ENCODE measurements at places on chromosomes 4 and X.

GRCh38 chrX:45745479-45745878, 544.8 kb upstream of the DIPK2B start:
- no peak for DNase-seq

DNA sequence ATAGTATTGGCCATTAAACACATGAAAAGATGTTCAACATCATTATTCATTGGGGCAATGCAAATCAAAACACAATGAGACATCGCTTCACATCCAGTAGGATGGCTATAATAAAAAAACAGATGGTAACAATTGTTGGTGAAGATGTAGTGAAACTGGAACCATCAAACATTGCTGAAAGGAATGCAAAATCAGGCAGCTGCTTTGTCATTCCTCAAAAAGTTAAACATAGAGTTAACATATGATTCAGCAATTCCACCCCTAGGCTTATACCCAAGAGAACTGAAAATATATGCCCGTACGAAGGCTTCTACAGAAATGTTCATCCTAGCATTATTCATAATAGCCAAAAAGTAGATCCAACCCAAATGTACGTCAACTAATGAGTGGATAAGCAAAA, 144.0 kb upstream of the NAP1L5 start:
- DNase-seq = no peak

DNA sequence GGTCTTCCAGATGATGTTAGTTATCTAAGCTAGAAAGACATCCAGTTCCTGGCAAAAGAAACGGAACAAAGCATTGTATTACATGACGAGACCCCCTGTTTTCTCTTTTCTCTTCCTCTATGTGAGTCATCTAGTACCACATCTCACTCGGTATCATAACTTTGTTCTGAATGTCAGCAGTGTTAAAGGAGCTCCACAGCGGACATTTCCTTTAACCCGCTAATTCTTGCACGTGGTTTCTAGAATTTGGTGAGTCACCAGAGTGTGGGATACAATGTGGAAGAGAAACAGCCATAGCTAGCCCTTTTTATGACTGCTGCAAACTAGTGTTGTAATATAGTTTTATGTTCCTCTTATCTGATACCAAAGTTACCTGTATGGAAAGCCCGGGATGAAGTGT, 243.7 kb downstream of the TENM3 start:
- no peak for DNase-seq

GRCh38 chrX:48475296-48475695, 703 bp upstream of the FTSJ1 start:
- no peak for DNase-seq

DNA sequence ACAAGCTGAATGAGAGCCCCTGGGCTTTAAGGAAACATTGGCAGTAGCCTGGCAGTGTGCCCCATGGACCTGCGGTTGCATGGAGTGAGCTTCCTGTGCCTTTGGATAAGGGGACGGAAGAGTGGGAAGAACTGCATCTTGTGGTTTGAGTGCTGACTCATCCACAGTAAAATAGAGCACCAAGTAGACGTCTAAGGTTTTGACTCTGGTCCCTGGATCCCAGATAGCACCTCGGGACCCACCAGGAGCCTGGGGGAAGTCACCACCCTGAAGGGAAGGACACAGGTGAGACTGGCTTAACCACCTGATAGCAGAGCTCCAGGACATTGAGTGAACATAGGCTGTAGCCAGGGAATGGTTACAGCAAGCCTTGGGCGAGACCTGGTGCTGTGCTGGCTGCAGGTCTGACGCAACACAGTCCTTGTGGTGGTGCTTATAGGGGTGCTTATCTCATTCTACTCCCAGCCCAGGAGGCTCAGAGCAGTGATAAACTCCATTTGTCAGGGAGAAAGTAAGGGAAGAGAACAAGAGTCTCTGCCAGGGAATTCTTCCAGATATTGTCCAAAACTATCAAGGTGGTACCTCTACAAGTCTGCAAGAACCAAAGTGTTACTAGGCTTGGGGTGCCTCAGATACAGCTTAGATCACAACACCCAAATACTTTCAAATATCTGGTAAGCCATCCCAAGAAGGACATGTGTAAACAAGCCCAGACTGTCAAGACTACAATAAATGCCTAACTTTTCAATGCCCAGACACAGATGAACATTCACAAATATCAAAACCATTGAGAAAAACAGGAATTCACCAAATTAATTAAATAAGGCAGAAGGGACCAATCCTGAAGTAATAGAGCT, 123.6 kb upstream of the TET2 start:
- no peak for DNase-seq

DNA sequence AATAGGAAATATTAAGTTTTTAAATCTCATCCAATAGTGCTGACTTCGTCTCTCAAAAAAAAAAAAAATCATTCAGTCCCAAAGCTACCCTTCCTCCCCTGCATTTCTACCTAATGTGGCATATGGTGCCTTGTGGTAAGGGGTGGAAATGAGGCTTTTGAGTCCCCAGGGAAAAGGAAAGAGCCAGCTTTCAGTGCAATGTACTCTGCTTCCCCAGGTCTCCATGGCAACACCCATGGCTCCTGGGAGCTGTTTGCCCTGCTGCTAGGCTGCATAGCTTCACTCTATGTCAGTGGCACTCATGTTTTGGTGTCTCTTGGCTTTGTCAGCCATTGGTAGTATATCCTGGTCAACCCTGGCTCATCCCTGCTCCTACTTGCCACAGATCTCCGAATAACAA, 175.9 kb downstream of the SLC39A8 start:
- no peak for DNase-seq

- DNase-seq = no peak
Observed at GRCh38 chr4:108315694-108316093, 147.0 kb upstream of the LEF1 start.

Data from activated CD4-positive, alpha-beta T cell treated with anti-CD3 and anti-CD28 coated beads, Interleukin-2, amount 50 U/mL, for 24 hours (primary cell).